LoVo (cell line): ENCODE measurements at places on chromosomes 5 and 9.
A peak's percentile ranks its signal among the peaks of the same experiment; 100 is the strongest.

DNA sequence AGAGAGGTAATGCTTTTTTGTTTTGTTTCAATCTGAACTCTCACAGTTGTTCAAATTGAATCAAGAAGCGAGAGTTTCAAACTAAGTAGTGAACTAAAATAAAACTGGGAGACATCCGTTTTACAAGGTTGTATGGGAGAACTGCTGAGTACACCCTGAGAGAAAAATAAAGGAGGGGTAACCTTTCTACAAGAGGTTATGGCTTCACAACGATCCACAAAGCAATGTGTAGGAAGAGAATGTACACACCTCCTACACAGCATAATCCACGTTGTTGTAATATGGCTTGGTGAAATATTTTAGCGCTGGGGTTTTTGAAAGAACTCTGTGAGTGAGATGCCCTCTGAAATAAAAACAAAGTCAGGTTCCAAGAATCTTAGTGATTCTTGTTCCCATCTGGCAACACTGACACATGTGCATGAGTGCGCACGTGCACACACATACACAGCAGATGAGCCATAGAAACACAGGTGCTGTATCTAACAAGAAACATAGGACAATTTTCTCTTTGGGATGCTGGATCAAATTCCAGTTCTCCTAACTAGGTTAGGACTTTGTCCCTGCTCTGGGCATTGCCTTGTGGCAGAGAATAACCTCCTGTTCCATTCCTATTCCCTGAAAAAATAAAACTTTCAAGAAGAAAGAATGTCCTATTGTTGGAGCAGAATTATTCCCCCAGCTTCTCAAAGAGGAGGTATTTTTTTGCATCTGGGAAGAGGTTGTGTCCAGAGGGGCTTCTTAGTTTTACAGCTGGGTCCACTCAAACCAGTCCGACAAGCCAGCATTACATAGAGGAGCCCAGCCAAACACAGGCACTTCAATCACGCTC, 94.5 kb upstream of the EFNA5 start:
- no peak for DNase-seq

DNA sequence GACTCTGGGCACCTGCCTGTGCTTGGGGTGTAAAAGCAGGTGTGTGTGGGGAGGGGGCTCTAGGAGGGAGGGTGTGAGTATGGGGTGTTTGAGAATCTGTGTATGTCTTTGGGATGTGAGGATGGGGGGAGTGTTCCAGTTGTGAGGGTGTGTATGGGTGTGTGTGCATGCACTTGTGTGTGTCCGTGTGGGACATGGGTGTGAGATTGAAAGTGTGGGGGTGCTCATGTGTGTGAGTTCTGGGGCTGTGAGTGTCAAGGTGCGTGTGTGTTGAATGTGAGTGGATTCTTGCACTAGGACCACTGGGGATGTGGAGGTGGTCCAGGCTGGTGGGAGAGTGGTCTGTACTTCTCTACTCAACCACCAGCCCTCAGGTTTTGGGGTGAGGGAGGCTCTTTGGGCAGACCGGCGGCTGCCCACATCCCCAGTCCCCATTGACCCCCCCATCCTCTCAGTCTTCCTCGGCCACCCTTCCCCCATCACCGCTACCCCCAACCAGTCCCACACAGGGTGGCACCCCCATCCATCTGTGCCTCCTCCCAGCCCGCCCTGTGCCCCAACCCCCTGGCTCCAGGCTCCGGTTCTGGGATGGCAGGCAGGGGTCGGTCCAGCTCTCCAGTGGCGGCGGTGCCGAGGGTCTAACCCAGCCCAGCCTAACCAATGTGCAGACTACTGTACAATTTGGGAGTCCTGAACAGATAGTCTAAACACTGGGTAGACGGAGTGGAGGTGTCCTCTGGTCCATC, 31.5 kb downstream of the GOLGA2 start:
- no peak for DNase-seq

DNA sequence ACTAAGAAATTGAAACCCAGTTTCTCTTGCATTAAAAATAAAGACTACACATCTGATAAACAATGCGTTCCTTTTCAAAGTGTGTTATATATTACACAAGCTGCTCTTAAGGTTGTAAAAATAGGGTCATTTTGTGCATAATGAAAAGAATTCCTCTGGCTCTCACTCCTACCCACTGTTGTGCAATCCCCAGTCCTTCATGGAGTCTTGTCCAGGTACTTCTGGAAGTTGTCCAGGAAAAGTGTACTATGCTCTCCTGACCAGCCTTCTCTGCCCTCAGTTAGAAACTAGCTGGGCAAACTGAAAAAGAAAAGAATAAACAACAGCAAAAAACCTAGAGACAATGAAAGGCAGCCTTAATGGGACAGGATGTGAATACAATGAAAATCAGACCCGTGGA, 345.5 kb upstream of the PAPPA start:
- peak; percentile 10 for DNase-seq

- peak; percentile 58 for DNase-seq
Measured at GRCh38 chr5:64792469-64792868, 23.7 kb downstream of the CWC27 start.

GRCh38 chr5:113680534-113680933, 167.0 kb downstream of the YTHDC2 start:
- DNase-seq, result no peak

DNA sequence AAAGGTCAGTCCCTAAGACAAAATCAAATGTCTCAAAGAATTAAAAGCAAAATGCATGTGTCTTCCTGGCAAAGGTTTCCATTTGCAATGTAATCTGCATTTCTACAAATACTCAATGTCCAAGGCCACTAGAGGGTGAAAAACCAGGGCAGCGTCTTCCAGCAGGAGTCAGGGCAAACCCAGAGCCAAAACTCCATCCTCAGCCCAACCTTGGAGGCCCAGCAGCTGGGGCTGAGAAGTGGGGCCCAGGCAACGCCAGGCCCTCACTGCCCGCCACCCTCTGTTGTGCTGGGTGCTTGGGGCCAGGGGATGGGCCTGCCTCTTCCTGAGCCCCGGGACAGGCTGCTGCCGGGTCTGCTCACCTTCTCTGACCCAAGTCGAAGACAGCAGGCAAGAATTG, 200.1 kb downstream of the PAX5 start:
- no peak for DNase-seq

DNA sequence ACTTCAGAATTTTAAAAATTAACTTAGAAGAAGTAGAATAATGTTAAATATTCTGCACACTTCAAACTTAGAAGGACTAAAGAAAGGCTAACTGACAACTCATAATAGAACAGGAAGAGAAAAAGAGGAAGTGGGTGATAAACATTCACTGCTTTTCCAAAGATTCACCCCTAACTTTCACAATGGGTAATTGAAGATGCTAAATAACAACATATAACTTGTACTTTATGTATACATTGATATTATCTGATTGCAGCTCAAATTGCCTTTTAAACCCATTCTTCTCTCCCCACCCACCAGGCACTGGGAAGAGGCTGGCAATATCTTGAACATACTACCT, 376.6 kb downstream of the EFNA5 start:
- DNase-seq, result no peak

GRCh38 chr9:129089246-129089645, 8.3 kb downstream of the DOLPP1 start:
- DNase-seq, result no peak
